Activated T-helper 1 cell treated with anti-CD3 and anti-CD28 coated beads, Interleukin-12 subunit alpha, Interleukin-12 subunit beta, Interleukin-2, Interleukin-4 antibody, amounts not matched to agents 30 ng/mL and 10 ng/mL and 1 ng/mL, durations not matched to agents 14 hours and 24 hours and 36 hours (primary cell): ENCODE measurements at places on chromosomes 2 and 18. TPM values are rescaled to one million over a fixed set of nuclear protein-coding genes. Genes with fewer than 3 reads are reported as not detected.

GPR39 gene
- total RNA-seq, result not detected in 2 replicates

GREB1L gene
- total RNA-seq, result not detected in 2 replicates

PTPRN gene
- 0.23 TPM in 1 of 2 replicates, not detected in the other for total RNA-seq

XDH gene
- not detected in 2 replicates for total RNA-seq

LAMA1 gene
- total RNA-seq, result not detected in 2 replicates

UCN gene
- total RNA-seq, result 1.4 and 1.8 TPM in 2 replicates

IL36RN gene
- total RNA-seq, result not detected in 2 replicates

DBI gene
- 142 and 146 TPM in 2 replicates for total RNA-seq

RSAD2 gene
- total RNA-seq, result 2.2 and 2.4 TPM in 2 replicates

C2orf92 gene
- total RNA-seq, result 16.1 and 17.2 TPM in 2 replicates

PAIP2B gene
- total RNA-seq, result 0.41 and 0.44 TPM in 2 replicates

NAPG gene
- 37.4 and 40.3 TPM in 2 replicates for total RNA-seq

SKOR2 gene
- total RNA-seq, result not detected in 2 replicates

UPP2 gene
- not detected in 2 replicates for total RNA-seq

TMEM163 gene
- 0.12 and 0.21 TPM in 2 replicates for total RNA-seq

RABL2A gene
- total RNA-seq, result 24.0 and 24.6 TPM in 2 replicates

RTTN gene
- total RNA-seq, result 25.3 and 28.6 TPM in 2 replicates

C2orf66 gene
- total RNA-seq, result 0.18 and 0.42 TPM in 2 replicates

OSR1 gene
- not detected in 2 replicates for total RNA-seq

IMMT gene
- total RNA-seq, result 164 and 166 TPM in 2 replicates

ABCG8 gene
- total RNA-seq, result 0.13 TPM in 1 of 2 replicates, not detected in the other

NYAP2 gene
- total RNA-seq, result not detected in 2 replicates

AGXT gene
- total RNA-seq, result not detected in 2 replicates

NEB gene
- total RNA-seq, result 0.05 and 0.08 TPM in 2 replicates

CRACDL gene
- total RNA-seq, result 0.13 and 0.32 TPM in 2 replicates

ANKRD30B gene
- not detected in 2 replicates for total RNA-seq

CEP192 gene
- 31.2 and 32.0 TPM in 2 replicates for total RNA-seq

ASB18 gene
- not detected in 2 replicates for total RNA-seq

SKA1 gene
- 20.7 and 23.3 TPM in 2 replicates for total RNA-seq
